ENCODE measurements at places on chromosomes 13 and 19.

- DNase-seq: no peak
Observed at GRCh38 chr19:13794398-13794756, 866 bp upstream of the ZSWIM4 start.

- DNase-seq: no peak
Observed at GRCh38 chr19:34408411-34408810, 4.2 kb downstream of the PDCD2L start.

- DNase-seq: no peak
Observed at GRCh38 chr13:29318741-29319140, 276.7 kb downstream of the SLC7A1 start.

DNA sequence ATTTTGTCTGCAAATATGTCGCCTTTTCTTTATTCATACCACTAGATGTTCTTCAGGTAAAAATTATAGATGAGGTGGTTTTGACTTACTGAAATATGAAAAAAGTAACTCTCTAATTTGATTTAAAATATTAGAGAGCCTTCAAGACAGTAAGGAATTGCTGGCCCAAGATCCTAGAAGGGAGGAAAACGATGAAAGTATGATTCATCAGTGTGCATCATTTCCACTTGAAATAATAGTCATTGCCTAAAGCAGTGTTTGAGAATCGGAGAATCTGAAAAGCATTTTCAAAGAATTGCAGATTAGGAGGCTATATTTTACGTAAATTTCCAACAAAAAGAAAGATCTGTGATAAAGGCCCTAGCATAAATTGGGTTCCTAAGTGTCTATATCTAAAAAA is 1707.9 kb upstream of the PRR20A start:
- no peak for DNase-seq

DNA sequence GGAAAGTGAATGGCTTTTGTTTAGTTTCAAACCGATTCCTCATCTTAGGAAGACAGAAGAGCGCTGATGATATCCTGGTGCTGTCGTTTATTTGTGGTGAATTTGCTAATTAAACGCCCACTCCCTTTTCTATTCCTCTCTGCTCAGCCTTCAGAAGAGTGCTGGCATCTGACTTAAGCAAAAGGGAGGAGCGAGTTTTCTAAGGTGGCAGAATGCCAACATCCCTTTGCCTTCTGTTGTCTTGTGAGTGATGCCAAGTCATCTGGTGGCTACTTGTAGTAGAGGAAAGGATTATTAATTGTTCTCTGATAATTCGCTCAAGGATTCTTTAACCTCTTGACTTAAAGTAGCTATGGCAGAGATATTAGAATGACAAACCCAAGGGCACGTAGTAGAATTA is 68.1 kb downstream of the ERCC5 start:
- no peak for DNase-seq
